NCI-H526 treated with DMSO at 0.1 percent for 48 hours (cell line): ENCODE measurements at places on chromosomes 3 and 15.

DNA sequence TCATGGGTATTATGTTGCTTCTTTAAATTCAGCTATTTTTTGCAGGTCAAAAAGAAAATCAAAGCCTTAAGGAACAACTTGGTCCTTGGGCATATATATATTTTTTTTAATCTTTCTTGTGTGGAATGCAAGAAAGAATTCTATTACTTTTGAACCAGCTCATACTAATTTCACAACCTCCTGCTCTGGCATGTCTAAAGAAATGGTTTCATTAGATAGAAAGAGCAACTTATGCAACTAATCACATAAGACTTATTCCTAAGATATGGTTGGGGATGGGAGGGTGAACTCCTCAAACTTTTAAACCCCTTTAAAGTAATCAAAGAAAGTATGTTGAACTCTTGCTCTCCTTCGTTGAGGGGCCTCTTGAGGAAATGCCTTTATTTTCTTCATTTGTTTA, 114.9 kb downstream of the GMNC start:
- DNase-seq = no peak

DNA sequence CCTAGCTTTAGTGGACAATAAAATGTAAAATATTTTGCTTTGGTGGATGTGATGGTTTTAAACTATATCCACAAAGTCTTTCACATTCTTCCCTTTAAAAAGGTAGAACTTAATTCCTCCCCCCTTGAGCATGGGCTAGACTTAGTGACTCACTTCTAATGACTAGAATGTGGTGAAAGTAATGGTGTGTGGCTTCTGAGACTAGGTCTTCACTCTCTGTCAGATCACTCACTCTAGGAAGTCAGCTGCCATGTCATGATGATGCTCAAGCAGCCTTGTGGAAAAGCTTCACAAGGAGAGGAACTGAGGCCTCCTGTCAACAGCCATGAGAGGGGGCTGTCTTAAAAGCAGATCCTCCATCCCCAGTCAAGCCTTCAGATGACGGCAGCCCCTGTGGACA, 4.2 kb downstream of the LRRC2 start:
- no peak for DNase-seq

- no peak for DNase-seq
Measured at GRCh38 chr3:74089814-74090213, 465.1 kb upstream of the PDZRN3 start.

GRCh38 chr3:78426454-78426853, 1341.3 kb downstream of the ROBO1 start:
- DNase-seq = no peak

DNA sequence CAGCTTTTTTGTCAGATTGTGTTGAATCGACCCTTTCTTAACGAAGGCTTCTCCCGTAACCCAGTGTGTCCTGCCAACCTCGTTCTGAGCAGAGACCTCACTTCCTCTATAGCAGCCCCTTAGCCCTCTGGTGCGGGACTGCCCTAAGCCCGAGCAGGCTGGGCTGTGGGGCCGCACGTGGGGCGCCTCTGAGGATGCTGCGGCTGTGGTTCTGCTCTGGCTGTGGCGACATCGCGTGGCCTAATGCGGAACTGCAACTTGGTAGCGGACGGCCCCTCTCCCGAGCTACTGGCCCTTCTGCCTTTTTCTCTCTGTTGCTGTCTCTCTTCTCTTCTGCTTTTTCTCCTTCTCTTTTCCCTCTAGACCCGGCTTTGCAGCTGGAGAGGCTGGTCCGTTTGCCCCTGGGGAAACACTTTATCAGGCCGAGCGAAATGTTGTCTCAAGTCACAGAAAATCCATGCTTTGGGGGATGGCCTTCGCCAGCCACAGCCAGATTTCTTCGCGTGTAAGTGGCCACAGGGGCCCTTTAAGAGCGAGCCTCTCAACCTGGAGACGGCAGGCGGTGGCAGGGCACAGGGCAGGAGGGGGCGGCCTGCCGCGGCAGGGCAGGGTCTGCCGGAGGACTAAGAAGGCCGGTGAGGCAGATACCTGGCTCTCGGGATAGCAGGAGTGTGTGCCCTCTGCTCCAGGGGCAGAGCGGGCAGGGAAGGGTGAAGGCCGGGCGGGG, 19.4 kb upstream of the KIF23 start:
- DNase-seq = peak; percentile 35

GRCh38 chr3:184008161-184008560, 9.5 kb downstream of the ABCC5 start:
- DNase-seq = no peak

GRCh38 chr3:14652-15051, 181.9 kb upstream of the CHL1 start:
- no peak for DNase-seq

GRCh38 chr3:160016972-160017371, 28.3 kb downstream of the IL12A start:
- no peak for DNase-seq

DNA sequence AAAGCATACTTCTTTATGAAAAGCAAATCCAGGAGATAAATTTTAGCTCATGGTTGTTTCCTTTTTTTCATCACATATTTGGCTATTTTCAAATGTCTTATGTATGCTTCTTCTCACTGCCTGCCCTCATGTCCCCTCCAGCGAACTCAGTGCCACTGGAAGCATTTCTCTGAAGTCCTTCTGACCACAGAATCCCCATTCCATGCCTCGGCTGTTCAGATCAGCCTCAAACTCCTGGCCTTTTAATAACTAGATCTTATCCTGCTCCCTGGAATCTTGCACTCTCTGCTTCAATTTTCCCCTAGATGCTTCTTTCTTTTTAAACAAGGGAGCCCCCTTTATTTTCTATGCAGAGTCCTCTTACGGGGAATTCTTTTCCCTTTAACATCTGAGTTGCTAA, 10.1 kb downstream of the ETV5 start:
- DNase-seq = no peak

DNA sequence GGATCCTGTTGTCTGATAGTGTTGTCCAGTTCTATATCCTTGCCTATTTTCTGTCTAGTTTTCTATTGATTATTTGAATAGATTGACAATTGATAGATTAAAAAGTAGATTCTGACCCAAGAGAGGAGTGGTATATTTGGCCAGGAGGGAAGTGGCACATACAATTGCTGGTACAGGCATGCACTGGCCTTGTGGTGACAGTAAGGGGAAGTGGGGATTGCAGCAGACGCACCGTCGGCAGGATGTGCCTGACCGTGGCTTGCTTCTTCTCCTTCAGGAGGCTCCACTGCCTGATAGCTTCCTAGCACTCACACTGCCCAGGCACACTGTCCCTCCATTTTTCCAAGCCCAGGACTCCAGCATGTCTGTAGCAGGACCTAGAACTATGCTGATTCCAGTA, 10.5 kb downstream of the GABRG3 start:
- no peak for DNase-seq

DNA sequence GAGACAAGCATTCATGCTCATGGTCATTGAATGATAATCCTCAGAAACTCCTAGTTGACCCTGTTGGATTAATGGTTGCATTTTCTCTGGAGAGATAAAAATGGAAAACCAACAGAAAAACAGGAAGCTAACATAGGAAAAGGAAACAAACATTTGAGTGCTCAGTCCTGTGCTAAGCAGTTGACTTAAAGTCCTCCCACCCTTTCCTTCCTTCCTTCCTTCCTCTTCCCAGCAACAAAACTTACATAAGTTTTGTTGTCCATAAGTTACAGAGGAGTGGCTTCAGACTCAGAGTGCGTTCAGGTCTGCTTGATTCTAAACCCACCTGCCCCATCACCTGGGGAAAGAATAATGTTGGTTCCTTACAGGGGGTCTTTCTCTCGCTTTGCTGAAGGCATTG, 163.8 kb upstream of the RGMA start:
- no peak for DNase-seq

DNA sequence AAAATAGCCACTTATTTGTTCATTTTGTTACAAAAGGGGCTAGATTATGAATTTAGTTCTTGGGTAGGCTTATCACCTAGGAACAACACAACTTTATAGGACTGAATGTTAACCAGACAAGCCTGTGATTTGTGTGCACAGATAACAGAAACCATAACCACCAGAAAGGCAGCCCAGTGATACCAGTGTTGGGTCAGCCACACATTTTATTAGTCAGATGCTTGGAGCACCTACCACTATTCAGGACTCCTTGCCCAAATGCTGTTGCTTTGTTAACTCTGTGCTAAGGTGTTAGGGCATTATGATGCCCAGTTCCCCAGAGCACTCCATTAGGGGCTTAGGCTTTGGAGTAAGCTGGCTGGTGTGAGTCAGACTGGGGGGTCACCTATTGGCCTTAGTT, 22.5 kb downstream of the PLCL2 start:
- no peak for DNase-seq

DNA sequence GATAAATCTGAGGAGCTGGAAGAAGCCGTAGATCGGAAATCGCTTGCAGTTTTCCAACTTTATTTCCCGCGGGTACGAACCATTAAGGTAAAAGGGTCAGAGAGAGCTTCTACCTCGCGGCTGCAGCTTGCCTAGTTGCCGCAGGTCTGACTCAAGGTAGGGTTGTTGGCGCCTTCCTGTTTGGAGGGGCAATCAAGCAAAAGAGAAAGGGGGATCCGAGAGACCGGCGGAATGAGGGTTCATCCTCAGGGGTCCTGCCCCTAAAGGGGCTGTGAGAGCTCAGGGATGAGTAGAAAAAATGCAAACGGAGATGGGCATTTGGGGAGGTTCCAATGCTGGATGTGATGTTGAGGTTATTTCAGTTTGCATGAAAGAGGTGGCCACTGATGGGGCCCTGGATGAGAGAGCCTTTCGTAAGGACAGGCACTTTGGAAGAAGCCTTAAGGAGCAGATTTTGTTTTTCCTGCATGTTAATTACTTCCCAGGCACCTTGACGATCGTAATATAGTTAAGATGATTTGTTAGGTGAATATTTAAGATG, 265.4 kb downstream of the CGGBP1 start:
- no peak for DNase-seq

GRCh38 chr15:40487816-40488682, 17.3 kb downstream of the CHST14 start:
- DNase-seq = no peak

DNA sequence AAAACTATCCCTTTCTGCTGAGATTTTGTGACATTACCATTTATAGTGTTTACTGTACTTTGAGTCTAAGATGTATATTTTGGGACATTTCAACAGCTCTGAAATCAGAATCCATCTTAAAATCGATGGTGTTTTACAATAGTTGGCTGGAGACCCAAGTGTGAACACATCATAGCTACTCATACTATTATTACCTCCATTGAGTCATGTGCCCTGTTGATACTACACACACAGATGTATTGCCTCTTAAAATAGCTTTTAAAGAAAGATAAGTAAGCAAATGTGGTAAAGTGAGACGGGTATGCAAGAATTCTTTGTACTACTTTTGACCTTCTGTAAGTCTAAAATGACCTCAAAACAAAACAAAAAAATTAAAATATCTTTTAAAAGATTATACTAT, 6.7 kb downstream of the LMOD3 start:
- DNase-seq = no peak

- DNase-seq = no peak
Measured at GRCh38 chr15:66955871-66956585, 109.4 kb upstream of the SMAD3 start.

GRCh38 chr3:38154033-38154494, 11.3 kb upstream of the OXSR1 start:
- no peak for DNase-seq

- DNase-seq = no peak
Measured at GRCh38 chr3:58604031-58604430, 26.8 kb upstream of the FAM107A start.

DNA sequence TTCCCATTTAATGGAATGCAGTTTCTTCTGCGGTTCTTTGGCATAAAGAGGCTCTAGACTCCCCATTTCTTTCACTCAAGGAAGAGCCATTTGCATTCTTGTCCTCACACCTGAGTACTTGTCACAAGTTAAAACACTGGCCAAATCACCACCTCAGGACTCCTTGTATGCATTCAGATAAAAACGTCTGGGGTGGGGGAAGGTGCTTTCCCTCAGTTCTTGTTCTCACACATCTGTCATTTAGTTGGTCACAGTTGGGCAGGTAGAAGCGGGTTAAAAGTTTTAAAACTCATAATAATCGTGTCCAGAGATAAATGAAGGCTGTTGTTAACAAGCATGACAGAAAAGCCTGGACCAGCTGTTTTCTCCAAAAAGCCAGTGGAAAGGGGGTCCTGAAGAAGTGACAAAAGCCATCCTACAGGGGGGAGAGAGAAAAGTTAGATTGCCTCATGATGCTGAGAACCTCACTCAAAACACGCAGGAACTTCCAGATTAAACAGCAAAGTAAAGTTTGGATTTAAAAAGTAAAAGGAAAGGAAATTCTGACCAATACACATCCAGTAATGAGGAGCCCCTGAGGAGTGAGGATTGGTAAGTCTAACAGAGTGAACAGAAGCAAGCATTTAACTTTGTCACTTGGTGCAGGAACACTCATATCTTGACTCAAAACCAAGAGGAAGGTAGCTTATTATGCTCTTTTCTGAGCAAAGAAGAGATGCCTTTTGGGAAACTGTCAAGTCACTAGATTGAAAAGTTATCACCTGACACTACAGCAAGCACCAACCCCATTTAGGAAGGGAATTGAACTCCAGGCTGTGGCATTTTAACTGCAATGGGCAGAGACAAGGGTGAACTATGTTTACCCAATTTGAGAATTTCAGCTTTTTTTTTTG, 2.8 kb downstream of the BCL2L10 start:
- no peak for DNase-seq

- no peak for DNase-seq
Measured at GRCh38 chr3:153023896-153024295, 138.1 kb upstream of the RAP2B start.

- DNase-seq = no peak
Measured at GRCh38 chr3:191774485-191774884, 313.5 kb downstream of the PYDC2 start.

DNA sequence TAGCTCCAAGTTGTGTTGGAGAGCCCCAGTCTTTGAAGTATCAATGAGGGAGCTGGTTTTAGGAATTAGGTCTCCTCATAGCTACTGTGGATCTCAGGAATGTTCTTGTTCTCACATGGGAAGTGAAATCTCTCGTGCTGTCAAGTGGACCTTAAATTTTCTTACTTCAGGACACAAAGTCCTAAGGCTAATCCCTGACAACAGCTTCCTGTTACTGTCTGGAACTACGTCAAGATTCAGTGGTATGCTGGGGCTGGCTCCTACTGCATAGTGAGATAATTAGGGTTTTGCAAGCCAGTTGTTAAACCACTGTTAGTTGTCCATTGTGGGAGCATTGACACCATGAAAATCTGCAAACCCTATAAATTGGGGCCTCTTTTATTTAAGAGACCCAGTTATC, 22.8 kb downstream of the MESP1 start:
- DNase-seq = no peak

- no peak for DNase-seq
Measured at GRCh38 chr3:43347774-43348173, 61.4 kb downstream of the SNRK start.

GRCh38 chr3:51955175-51955892, at the start of gene GPR62:
Gene GPR62 (plus strand): TSS chr3:51955381. CDS start chr3:51955653, 272 bp downstream.
- DNase-seq = no peak

DNA sequence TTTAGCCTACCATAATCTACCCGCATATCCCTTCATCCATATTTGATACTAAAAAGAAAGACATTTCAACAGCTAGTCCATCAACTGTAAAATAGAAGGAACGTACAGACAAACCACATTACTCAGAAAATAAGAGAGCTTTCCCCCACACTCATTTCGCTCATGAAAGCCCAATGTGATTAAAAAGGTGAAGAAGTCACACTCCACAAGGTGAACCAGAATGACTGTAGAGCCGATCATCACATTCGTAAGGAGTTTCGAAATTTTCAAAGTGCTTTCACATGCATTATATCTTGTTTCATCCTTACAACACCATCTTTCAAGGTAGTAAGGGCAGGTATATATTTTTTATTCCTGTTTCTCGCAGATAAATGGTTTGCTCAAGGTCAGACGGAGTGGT, 225.3 kb downstream of the FOXP1 start:
- DNase-seq = no peak

- no peak for DNase-seq
Measured at GRCh38 chr3:187725653-187726370, 19.5 kb downstream of the BCL6 start.
